Stimulated activated CD8-positive, alpha-beta memory T cell treated with anti-CD3 and anti-CD28 coated beads, Interleukin-4, amount 100 ng/mL, for 1 hour (primary cell): ENCODE measurements at places on chromosomes 7 and 10.

DNA sequence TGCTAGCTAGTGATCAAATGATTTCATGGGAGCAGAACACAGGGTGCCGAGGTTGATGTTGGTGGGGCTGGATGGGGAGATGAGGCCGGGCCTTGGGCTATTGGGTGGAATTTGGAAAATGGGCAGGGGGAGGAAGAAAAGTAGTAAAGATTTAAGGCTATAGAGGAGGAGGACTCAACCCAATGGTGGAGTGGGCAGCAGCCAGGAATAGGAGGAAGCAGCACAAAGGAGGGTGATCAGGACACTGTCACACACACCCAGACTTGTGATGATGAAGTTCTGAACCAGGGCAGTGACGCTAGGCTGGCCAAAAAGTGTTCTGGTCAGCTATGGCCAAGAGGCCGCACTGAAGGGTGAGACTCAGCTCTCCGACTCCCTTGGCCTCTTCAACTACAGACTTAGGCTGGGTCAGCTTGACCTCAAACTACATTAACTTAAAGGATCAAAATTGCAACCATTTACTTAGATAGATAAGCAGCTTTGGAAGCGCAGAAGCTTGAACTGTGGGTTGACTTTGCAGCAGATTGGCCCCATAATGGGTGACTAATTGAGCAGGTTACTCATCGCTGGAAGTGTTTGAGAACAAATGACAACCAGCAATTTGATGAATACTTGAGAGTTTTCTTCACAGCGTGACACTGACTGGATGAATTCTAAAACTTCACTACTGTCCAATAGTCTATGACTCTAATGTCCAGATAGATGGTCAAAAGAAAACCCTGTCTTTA is 29.4 kb upstream of the GPR26 start:
- DNase-seq: no peak

GRCh38 chr10:117342641-117343040 is 32.6 kb downstream of the PDZD8 start:
- DNase-seq: no peak

GRCh38 chr10:21068026-21068656 is 171.0 kb upstream of the NEBL start:
- no peak for DNase-seq

DNA sequence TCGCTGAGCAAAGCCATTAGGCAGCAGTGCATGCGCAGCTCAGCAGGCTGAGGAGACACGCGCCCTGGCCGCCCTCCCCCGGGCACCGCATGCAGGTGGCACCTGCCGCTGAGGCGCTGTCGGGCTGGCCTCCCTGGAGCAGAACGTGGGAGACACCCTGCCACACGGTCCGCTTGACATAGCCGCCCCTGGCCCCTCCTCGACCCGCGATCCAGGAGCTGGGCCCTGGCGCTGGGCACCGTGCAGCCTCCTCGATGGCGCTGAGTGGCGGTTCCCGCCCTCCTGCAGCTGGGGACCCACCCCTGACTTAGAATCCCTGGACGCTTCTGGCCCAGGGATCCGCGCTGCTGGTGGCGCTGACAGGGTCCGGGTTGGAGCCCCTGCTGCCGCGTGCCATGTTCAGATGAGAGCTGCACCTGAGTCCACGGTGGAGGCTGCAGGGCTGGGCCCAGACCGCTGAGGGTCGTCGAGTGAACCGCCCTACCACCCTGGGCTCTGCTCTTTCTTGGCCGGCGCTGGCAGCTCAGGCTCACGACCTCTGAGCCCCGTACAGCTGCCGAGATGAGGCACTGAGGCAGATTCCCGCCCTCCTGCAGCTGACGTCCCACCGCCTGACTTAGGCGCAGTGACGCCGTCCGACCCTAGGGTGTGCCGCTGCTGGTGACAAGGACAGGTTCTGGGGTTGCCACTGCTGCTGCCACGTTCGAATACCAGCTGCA is 116.8 kb downstream of the OR13A1 start:
- no peak for DNase-seq

DNA sequence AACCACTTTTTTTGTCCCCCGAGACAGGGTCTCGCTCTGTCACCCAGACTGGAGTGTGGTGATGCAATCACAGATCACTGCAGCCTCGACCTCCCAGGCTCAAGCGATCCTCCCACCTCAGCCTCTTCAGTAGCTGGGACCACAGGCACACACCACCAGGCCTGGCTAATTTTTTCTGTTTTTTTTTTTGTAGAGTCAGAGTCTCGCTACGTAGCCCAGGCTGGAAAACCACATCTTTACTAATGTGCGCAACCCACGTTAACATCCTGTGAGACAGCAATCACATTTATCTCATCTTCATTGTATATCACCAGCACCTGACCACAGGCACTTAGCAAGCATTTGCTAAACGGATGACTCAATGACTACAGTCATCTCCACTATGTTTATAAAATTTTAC is 77.8 kb upstream of the ATP6V0A4 start:
- DNase-seq: peak; percentile 34

- no peak for DNase-seq
Observed at GRCh38 chr7:115782696-115783490, 247.7 kb downstream of the TFEC start.

- no peak for DNase-seq
Observed at GRCh38 chr7:2001601-2002442, 230.9 kb downstream of the MAD1L1 start.

- DNase-seq: no peak
Observed at GRCh38 chr7:139231513-139232376, 708 bp downstream of the UBN2 start.

DNA sequence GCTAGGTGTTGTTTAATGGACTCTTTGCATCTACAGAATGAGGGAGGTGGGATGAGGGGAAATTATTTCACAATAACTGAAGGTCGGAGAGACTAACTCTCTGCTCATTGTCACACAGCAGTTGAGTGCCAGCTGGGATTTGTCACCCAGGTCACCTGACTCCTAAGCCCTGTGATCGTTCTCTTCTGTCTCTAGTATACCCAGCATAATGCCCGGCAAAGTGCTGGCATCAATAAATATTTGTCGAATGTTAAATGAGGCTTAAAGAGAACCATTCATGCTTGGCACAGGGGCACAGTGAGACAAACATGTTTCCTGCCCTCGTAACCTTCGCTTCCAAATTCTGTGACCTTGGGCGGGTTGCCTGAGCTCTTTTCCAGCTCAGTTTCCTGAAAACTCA is 70.8 kb downstream of the TCF7L2 start:
- no peak for DNase-seq

- no peak for DNase-seq
Observed at GRCh38 chr7:150450491-150451001, at the start of gene GIMAP8. Gene GIMAP8 (plus strand): TSS chr7:150450630. CDS start chr7:150466699, 16,069 bp downstream.

DNA sequence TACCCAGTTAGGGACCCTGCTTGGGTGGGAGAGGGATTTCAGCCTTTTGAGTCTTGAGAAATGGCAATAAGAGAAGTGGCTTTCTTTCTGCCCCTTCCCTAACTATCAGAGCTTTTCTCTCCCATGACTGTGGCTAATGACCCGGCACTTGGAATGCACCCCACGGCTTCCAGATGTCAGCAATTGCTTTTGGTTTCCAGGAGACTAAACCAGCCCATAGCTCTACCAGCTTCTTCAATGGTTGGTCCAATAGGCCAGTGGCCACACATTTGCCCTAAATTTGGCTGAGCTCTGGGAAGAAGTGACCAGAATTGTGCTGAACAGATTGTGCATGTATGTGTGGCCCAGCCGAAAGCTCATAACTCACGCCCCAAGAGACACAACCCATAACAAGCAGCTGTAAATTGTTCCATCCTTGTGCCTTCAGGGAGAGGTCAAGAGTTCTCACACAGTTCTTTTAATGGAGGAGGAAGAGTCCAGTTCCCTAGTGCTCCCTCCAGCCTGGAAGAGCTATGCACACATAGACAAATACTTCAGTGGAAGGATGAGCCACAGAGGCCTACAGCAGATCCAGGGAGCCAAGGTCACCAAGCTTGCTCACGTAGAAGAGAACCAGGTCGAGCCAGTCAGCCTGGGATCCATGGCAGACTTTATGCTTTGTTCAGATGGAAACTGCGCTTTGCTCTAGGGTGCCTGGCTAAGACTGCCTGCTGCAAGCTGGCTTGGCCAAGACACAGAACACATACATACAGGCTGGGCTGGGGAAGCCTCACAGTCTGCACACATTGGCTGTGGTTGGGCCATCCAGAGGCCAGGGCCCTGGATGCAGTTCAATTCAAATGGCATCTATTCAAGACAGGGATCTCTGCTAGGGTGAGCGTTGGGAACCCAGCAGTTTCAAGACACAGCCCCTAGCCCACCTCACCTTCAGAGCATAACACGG is 131.8 kb upstream of the HABP2 start:
- DNase-seq: no peak

GRCh38 chr10:103598654-103599115 is 105.2 kb downstream of the NEURL1 start:
- DNase-seq: no peak

GRCh38 chr10:61343796-61344195 is 109.4 kb downstream of the TMEM26 start:
- no peak for DNase-seq

DNA sequence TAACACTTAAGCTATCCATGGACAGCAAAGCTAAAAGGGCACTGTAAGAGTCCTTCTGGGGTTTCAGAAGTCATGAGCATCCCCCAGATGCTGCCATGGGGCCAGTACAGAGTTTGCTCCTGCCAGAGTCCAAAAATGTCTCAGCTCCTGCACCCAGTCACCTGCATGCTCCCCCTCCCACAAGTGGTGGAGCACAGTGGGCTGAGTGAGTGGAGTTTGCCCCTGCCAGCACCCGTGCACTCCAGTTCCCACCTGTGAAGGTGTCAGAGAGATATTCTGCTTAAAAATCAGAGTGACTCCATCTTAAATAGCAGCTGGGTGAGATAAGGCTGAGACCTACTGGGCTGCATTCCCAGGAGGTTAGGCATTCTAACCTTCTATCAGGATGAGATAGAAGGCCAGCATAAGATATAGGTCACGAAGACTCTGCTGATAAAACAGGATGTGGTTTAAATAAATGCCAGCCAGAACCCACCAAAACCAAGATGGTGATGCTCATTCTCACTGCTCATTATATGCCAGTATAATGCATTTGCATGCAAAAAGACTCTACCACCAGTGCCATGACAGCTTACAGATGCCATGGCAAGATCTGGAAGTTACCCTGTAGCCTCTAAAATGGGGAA is 140.1 kb upstream of the ZNF92 start:
- DNase-seq: no peak

GRCh38 chr7:28528899-28529298 is 116.6 kb downstream of the CREB5 start:
- no peak for DNase-seq

- no peak for DNase-seq
Observed at GRCh38 chr10:84270708-84271107, 25.9 kb downstream of the RGR start.
